ENCODE measurements at places on chromosomes 7 and 10.
A peak's percentile ranks its signal among the peaks of the same experiment; 100 is the strongest.

DNA sequence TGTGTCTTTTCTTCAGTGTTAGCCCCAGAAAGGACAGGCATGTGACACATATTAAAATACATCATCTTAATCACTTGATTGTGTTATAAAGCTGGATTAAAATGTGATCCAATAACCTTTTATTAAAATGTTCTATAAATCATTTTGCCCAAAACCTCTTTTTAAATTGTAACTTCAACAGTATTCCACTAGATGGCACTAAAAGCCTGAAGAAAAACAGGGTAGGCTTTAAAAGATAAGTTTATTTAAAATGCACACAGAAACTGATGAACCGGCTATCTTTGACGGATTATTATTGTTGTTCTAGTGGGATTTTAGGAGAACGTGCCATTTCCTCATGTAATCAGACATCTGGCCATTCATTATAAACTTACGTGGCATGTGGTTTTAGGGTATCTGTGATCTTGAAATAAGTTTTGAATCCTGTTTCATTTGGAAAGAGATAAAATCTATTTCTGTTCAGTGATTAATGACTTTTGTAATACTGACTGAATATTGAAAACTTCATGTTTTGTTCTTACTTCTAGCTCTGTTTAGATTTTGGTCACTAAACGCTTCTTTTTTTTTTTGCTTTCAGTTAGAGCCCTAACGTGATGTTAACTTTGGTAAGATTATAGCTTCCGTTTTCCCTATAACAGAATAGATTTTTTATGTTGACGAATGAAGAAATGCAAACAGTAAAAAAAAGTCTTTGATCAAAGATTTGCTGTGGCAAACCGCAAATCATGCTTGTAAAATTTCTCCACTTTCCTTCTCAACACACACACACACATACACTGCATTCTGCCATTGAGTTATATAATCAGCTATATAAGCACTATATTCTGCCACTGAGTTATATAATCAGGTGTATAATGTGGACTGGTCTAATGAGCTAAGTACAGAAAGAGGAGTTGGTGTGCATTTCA is 13.6 kb downstream of the VPS50 start:
- no peak for DNase-seq

- peak; percentile 1 for DNase-seq
Measured at GRCh38 chr7:93115796-93116195, 2.0 kb downstream of the SAMD9 start.

- DNase-seq = no peak
Measured at GRCh38 chr10:96270571-96270970, 798 bp downstream of the BLNK start.

DNA sequence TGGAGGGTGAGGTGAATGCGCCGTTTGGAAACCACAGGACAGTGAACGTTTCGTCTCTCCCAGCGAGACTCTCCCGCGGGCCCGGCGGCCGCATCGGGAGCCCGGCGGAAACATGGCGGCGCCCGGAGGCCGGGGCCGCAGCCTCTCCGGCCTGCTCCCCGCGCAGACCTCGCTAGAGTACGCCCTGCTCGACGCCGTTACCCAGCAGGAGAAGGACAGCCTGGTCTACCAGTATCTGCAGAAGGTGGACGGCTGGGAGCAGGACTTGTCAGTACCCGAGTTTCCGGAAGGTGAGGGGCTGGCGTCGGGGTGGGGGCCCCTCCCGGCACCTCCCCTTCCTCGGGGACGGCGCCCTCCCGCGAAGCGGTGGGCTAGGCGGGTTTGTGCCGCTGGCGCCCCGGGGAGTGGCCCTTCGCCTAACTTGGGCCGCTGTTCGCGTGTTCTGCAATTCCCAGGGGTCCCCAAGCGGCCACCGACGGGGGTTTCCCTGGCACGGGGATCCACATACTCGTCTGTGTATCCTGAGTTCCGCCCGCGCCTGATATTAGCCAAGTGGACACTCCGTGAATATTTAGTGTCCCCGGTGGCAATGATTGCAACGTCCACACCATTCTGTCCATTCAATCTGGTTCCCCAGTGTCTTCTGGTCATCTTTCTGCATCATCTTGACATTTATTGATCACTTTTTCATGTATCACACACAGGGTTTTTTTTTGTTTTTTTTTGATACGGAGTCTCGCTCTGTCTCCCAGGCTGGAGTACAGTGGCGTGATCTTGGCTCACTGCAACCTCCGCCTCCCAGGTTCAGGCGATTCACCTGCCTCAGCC is 514 bp downstream of the NHLRC2 start:
- peak; percentile 42 for DNase-seq

- no peak for DNase-seq
Measured at GRCh38 chr10:11869219-11869618, 46.1 kb downstream of the PROSER2 start.
